ENCODE measurements at places on chromosomes 6 and 20.

- no peak for DNase-seq
Observed at GRCh38 chr6:132214716-132215115, 186.6 kb downstream of the MOXD1 start.

DNA sequence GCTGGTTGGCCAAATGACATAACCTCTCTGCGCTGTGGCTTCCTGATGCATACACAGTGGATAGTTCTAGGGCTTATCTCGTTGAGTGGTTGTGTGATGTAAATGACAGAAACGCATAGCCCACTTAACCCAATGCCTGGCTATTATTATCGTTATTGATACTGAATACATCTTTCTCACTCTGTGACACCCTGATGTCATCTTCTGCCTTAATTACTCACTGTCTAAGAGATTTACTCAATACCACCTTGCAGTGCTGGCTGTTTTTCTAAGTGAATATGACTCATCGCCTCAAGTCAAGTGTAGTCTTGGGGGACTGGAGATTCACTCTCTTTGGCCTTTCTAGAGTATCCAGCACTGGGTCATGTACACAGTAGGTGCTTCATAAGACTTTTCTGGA is 73.6 kb downstream of the NDUFAF5 start:
- no peak for DNase-seq

- DNase-seq = no peak
Observed at GRCh38 chr6:98639089-98639635, 195.2 kb upstream of the POU3F2 start.

DNA sequence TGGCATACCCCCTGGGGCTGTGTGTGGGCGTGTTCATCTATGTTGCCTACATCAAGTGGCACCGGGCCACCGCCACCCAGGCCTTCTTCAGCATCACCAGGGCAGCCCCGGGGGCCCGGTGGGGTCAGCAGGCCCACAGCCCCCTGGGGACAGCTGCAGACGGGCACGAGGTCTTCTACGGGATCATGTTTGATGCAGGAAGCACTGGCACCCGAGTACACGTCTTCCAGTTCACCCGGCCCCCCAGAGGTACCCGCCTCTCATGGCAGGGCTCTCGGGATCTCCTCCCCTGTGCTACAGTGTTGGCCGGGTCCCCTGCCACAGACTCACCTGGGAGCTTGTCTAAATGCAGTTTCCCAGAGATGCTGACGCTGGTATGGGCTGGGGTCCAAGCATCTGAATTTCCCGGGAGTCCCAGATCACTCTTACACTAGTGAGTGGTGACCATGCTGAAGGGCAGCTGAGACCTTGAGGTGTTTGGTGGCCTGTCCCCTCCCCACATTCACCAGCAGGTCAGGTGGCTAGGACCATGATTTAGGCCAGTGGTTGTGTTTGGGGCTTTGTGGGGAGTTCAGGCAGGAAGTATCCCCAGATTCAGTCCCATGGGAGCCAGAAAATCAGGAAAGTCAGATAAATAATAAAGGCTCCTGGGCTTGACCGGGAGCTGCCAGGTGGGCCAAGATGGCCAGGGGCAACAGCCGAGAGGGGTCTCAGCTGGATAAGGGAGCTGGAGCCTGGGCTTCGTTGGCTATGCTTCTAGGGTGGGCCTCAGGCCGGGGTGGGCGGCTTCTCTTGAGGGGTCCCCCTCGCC is 11.8 kb downstream of the ENTPD6 start:
- no peak for DNase-seq

DNA sequence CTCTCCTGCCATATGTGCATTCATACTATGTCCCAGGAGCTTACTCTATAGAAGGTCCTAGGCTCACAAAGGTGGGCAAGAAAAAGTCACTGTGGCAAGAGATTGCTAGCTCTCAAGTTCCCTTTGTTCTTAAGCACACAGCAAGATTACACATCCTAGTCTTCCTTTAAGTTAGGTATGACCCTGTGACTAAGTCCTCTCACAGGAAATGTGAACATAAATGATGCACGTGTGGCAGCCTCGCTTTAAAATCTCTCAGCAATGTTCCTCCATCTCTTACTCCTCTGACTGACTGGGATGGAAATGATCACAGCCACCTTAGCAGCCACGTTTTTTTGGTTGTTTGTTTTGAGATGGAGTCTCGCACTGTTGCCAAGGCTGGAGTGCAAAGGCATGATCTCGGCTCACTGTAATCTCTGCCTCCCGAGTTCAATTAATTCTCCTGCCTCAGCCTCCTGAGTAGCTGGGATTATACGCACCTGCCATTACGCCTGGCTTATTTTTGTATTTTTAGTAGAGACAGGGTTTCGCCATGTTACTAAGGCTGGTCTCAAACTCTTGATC is 35.7 kb upstream of the HAO1 start:
- no peak for DNase-seq

DNA sequence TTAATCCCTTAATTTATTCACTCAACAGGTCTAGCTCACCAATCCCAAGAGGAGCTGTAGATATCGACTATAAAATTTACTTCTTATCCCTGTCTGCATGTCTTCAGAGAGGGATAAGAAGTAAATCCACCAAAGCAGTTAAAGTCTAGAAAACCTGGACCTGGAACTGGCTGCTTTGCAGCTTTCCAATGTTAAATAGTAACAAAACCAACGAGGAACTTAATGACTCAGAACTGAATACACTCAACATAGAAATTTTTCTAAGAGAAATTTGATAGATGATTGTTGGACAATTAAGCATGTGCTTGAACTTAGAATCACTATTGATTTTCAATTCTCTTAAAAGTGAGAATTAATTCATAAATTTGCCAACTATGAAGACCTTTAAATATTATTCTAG is 11.5 kb upstream of the TMEM244 start:
- DNase-seq = no peak

DNA sequence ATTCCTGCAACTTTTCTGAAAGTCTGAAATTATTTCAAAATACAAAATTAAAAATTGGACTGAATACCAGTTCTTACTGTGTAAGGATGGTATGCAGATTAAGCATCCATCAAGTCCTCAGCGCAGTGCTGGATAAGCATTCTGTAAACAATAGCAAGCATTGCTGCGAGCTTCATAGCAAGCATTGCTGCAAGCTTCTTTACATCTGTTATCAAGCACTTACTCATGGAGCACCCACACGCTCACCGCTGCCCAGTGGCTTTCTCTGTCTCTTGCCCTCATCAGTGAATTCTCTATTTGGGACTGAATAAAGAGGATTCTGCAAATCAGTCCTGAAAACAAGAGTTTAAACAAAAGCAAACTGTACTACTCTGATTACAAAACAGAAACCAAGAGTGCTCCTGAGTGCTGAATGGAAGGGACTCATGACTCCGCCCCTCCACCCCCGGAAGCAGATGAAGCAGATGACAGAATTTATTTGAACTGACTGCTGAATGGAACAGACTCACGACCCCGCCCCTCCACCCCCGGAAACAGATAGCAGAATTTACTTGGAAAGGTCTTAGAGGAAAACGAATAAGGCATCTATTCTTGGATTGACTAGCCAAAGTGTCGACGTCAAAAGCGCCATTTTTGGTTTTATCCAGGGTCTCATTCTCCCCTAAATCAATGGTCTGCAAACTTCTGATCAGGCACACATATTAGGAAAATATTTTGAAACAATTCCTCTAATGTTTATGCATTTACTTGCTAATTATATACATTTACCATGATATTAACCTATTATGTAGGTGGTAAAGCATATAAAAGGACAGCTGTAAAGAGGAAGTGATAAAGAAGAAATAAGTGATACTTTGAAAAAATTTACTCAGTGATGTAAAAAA is 22.1 kb upstream of the EYA2 start:
- DNase-seq = peak; percentile 41

- DNase-seq = peak; percentile 14
Observed at GRCh38 chr6:100447900-100448748, 16.6 kb downstream of the SIM1 start.

GRCh38 chr20:2476742-2477615 is 6.4 kb upstream of the SNRPB start:
- no peak for DNase-seq

GRCh38 chr20:37921341-37921929 is 18.5 kb downstream of the VSTM2L start:
- no peak for DNase-seq

DNA sequence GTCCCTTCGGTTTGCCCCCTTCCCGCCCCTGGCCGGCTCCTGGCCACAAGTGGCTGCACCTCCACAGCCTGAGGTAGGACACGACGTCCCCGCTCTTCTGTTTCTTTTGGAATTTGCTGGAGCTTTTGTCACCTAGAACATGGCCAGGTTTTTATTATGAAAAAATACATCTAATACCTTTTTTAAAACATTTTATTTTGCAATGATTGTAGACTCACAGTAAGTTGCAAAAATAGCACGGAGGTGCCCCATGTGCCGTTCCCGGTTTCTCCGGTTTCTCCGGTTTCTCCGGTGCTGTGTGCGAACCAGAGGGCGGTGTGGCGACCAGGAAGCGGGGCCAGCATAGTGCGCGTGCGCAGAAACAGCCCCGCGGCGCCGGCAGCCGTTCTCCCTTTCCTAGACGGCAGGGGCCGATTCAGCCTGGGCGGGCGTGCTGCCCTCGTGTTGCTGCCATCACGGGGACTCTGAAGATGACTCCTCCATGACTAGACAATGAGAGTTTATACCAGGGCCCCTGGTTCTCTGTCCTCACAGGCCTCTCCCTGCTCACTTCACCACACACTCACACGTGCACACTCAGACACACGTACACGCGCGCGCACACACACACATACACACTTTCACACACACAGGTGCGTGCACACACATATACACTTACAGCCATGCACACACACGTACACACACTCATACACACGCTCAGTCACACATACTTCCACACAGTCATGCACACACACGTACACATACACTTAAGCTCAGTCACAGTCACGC is 102.1 kb downstream of the TMEM242 start:
- peak; percentile 82 for DNase-seq

DNA sequence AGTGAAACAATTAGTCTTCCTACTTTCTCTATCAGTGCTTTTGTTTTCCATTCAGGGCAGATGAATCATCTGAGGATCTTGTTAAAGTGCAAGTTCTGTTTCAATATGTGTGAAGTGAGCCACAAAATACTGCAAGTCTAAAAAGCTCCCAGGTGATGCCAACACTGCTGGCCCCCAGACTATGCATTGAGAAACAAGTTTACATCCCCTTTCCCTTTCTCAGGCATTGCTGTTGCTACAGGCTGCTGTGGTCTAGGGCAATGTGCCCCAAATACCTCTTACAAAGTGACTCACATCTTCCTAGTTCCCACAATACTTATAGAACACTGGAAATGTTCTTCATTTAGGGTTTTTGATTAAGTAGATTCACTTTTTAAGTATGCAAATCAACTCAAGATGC is 31.8 kb downstream of the ABRACL start:
- no peak for DNase-seq

DNA sequence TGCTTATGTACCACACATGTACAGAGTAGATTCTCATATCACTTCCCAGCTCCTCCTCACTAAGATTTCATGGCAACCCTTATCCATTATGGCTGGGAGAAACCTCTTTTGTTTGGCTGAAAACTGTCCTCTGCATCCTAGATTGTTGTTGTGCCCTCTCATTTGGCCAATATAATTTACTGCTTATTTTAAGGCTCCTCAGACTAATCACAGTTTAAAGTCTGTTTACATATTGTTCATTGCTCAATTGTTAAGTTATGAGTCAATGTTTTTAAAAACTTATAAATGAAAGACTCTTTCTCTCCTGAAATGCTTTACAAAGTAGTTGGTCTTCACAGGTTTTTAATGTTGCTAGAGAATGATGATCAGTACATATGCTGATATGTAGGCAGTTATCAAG is 57.3 kb downstream of the FAM83B start:
- DNase-seq = no peak

- peak; percentile 82 for DNase-seq
Observed at GRCh38 chr6:28657769-28658465, 132.2 kb downstream of the GPX5 start.

DNA sequence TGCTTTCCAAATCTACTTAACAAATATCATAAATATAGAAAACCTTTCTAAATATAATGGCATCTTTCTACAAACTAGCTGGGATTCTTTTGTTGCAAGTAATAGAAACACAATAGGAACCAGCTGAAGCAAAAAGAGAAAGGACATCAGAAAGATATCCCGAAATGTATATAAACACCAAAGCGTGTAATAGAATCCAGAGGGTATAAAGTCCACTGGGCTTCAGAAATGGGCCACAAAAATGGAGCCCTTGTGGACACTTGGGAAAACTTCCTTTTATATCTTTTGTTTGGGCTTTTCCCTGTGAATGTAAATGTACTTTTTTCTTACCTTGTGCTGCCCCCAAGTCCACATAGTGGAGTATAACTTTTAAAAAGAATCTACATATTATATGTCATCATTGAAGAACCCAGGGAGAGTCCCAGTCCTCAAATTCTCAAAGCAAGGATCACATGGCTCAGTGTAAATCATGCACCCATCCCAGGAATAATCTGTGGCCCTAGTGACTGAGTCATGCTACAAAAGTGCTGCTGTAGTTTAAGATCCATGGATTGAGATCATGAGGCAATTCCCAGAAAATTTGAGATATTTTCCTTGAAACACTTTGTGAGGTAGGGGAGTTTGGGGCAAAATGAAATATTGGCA is 457.0 kb downstream of the EPM2A start:
- no peak for DNase-seq

GRCh38 chr6:148343047-148343782 is 577 bp downstream of the SASH1 start:
- DNase-seq = peak; percentile 48

DNA sequence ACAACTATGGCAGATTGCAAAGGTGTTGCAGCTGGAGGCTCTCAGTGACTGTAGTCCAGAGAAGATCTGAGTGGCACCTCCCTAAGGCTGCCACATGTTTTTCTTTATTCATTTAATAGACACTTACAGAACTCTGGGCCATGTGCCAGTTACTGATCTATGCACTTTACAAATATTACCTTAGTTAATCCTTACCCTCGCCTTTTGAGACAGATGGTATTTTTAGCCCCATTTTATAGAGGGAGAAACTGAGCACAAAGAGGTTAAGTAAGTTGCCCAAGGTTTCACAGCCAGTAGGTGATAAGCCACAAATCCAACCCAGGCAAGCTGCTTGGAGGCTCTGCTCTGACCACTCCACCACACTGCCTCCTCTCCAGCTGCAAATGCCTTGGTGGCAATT is 6.5 kb upstream of the SCRT2 start:
- DNase-seq = no peak

DNA sequence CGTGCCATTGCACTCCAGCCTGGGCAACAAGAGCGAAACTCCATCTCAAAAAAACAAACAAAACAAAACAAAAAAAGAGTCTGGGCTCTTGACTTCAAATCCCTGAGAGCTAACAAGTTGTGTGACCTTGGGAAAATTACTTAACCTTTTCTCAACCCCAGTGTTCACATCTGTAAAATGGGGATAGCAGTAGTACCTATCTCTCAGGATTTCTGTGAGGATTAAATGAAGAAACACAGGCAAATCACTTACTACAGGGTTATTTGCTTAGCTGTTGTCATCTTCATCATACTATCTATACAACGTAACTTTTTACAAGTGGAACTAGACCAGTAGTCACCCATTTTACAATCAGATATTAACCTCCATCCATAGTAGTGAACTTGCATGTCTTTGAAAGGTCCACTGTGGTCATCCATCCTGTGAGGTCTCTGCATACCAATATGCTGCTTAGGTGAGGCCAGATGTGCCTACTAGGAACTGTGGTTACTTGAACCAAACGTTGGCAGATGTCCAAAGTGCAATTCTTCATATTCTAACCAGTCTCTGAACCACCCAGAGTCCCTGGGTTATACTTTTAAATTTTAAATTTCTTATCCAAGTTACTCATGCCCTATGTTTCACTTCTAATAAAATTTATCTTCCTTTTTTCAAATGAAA is 128.9 kb upstream of the BEND3 start:
- no peak for DNase-seq

Data from testis (tissue), 5 donors.